ENCODE measurements at places on chromosomes 5 and 9. TPM values are rescaled to one million over a fixed set of nuclear protein-coding genes. Genes with fewer than 3 reads are reported as not detected.

WDR38 gene
- not detected for total RNA-seq

RFESD gene
- total RNA-seq = 2.7 TPM

CCDC112 gene
- 5.9 TPM for total RNA-seq

NR2F1 gene
- 0.73 TPM for total RNA-seq

ADAMTS12 gene
- 2.8 TPM for total RNA-seq

DNAJC18 gene
- 20.3 TPM for total RNA-seq

DDX4 gene
- not detected for total RNA-seq

RPS14 gene
- total RNA-seq = 852 TPM

NSG2 gene
- 1.5 TPM for total RNA-seq

Measured in cardiac septum (tissue), 1 donor.